Muscle of leg (tissue), 16 donors: ENCODE measurements at places on chromosomes 5 and 9. TPM values are rescaled to one million over a fixed set of nuclear protein-coding genes. Genes with fewer than 3 reads are reported as not detected.

GRCh38 chr5:139473565-139473964 lies 2.8 kb downstream of the SMIM33 start:
- H3K27ac ChIP-seq: peak overlapping the region; percentile 62
- no peak for DNase-seq
- no peaks in the 10 kb centered on the region for H3K27me3 ChIP-seq
- no peak overlapping the region for H3K4me3 ChIP-seq
- peaks cover 34% of the 10 kb centered on the region for H3K4me1 ChIP-seq

GRCh38 chr5:179430193-179431175 lies 85.2 kb upstream of the ADAMTS2 start:
- DNase-seq: no peak
- H3K27me3 ChIP-seq: peaks cover 3% of the 10 kb centered on the region
- H3K4me1 ChIP-seq: no peaks in the 10 kb centered on the region
- H3K4me3 ChIP-seq: no peak overlapping the region
- no peaks in the 10 kb centered on the region for H3K36me3 ChIP-seq

DNA sequence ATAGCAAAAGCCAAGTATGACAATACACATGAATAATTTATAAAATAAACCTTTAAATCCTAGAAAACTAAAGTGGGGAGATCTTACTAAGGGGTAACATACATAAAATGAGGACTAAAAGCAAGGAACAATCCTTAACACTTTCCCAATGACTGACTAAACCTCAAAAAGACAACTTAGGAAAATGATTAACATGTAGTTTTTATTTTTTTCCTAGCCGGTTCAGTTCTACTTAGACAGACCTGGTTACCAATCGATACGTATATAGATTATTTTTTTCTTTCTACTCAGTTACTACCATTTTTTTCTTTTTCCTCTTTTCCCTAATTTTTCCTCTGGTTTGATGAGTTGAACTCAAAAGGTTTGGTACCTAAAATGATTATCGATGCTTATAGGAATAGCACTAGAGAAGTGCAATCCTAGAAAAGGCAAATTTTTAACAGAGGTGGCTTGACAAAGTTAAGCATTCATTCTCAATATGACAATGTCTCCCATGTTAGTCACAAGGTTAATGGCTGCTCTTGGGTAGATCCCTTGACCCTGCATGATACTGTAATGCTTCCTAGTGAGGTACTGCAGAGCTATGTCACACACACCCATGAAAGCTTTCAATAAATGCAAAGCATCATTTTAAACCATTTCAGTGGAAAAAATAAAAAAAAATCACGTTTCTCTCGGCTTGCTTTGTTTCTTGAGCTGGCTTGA lies 41.5 kb downstream of the FBXO4 start:
- no peaks in the 10 kb centered on the region for H3K4me1 ChIP-seq
- DNase-seq: no peak
- no peak overlapping the region for H3K27ac ChIP-seq
- no peak overlapping the region for H3K4me3 ChIP-seq
- H3K36me3 ChIP-seq: no peaks in the 10 kb centered on the region

DNA sequence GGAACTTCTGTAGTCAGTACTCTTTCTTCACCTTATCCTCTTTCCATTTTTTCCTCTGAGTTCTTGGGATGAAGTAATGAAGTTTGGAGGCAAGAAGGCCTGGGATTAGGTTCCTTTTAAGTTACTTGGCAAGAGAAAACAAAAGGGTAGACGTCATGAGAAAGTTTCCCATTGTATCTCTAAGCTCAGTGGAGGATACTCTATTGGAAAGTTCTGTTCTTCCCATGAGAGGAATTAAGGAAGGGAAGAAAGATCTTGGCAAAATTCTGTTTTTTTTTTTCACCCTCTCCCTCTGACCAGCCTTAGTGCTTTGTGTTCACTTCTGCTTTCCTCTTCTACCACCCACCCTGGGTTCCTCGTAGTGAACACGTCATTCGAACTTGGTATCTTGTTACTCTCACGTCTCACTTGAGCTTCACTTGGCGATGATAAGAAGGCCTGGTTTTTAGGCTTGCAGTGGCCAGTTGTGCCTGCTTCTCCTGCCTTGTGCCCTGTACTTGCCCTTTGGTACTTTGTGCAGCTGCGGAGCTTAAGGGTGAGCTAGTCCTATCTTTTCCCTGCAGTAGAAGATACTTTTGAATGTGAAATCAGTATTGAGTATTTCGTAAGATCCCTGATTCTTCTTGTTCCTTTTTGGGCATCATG lies 67.0 kb downstream of the ARHGAP26 start:
- H3K27me3 ChIP-seq: no peaks in the 10 kb centered on the region
- no peaks in the 10 kb centered on the region for H3K36me3 ChIP-seq
- peak; percentile 89 for DNase-seq
- peaks cover 18% of the 10 kb centered on the region for H3K4me1 ChIP-seq
- no peak overlapping the region for H3K4me3 ChIP-seq

- no peaks in the 10 kb centered on the region for H3K36me3 ChIP-seq
- H3K4me1 ChIP-seq: peaks cover 15% of the 10 kb centered on the region
- peaks cover 82% of the 10 kb centered on the region for H3K27me3 ChIP-seq
- no peak for DNase-seq
Observed at GRCh38 chr5:3592298-3592697, 3.3 kb upstream of the IRX1 start.

DNA sequence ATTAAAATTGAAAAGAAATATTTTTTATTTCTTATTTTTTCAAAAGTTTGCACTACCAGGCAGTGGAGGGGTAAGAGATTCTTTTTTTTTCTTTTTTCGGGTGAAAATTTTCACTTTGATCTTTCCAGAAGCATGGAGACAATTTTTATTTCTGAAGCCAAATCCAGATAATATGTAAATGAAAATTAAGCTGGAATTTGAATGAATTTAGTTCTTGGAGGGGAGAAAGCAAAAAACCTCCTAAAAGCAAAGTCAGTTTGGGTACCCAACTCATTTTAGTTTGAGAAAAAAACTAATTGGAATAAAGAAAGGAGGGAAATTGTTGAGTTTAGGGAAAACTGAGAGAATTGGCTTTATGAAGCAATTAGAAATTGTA lies 872 bp downstream of the ZNF618 start:
- no peaks in the 10 kb centered on the region for H3K36me3 ChIP-seq
- H3K27ac ChIP-seq: peak overlapping the region; percentile 75
- peaks cover 9% of the 10 kb centered on the region for H3K4me1 ChIP-seq
- H3K27me3 ChIP-seq: peaks cover 3% of the 10 kb centered on the region
- no peak for DNase-seq
- H3K4me3 ChIP-seq: peak overlapping the region; percentile 89

- H3K36me3 ChIP-seq: no peaks in the 10 kb centered on the region
- H3K27me3 ChIP-seq: peaks cover 16% of the 10 kb centered on the region
- DNase-seq: no peak
- H3K4me3 ChIP-seq: no peak overlapping the region
- no peaks in the 10 kb centered on the region for H3K4me1 ChIP-seq
- no peak overlapping the region for H3K27ac ChIP-seq
Observed at GRCh38 chr9:132531195-132531594, 51.2 kb upstream of the BARHL1 start.

The CTXN3 gene
- 2.8 TPM for total RNA-seq

The CCNO gene
- 0.04 TPM for total RNA-seq

The RAPGEF6 gene
- 21.4 TPM for total RNA-seq

The F2RL2 gene
- total RNA-seq: 1.3 TPM
